ENCODE measurements at places on chromosomes 4 and X. TPM values are rescaled to one million over a fixed set of nuclear protein-coding genes. Genes with fewer than 3 reads are reported as not detected.

DNA sequence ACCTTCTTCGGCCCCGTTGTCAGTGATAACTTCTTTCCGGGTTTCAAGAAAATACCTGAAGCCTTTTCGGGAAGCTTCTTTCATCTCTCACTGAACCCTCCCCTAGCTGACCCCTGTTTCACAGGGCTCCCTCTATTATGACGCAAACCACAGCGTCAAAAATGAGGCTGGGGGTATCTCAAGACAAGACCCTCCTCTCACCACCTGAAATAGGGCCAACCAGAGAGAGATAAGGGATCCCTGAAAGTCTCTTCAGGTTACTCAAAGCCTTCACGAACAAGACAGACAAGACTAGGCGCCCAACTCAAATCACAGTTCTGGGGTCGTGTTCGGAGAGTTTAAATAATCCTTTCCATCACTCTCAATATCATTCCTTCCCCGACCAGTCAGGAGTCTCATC, 1.2 kb downstream of the PHF8 start:
- DNase-seq, result peak; percentile 11

DNA sequence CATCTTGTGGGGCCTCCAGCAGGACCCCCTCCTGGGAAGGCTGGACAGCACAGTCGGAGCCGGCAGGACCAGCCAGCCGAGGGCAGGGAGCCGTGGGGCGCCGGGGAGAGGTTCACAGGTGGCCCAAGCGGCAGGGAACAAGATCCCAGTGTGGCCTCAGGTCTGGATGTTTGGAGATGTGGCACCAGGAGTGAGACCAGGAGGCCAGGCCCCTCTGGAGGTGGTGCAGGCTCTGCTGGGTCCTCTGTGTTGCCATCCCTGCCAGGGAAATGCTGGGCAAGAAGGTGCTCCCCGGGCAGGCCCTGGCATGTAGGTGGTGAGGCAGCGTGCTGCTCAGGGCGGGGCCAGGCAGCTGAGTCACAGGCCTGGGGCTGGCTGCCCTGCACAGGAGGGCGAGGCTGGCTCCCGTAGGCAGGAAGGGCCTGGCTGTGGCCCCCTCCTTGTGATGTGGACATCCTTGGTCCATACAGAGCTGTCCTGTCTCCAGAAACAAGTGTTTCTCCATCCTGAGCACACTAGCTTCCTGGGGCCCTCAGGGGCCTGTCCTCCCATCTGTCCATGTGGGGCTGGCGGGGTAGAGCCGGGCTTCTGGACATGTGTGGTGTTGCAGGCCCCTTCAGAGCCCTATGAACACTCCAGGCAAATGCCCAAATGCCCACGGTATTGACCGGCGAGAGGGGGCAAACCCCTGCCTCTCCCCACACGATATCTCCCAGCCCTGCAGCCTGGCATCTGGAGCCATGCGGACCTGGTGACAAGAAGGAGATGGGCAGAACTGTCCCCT, 4.8 kb upstream of the HGFAC start:
- peak; percentile 69 for DNase-seq

DNA sequence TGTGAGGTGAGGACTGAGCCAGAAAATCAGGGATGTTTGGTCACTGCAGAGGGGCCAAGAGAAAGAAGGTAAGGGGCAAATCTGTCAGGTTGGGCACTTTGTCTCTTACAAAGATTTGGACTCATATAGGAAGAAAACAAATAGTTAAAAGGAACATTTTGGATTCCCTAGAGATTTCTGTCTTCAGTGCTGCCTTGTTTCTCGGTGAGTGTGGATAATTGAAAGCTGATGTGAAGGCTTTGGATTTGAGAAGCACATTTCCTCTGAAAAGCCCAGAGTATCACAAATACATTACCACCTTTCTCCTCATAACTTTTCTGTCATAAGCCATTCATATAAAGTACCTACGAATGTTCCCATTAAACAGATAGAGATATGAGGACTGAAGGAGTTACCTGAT, 107.5 kb downstream of the ATG4A start:
- DNase-seq, result no peak

Gene CT45A5
- total RNA-seq, result not detected
